ENCODE measurements at places on chromosomes 1 and 21. TPM values are rescaled to one million over a fixed set of nuclear protein-coding genes. Genes with fewer than 3 reads are reported as not detected.

The HSD11B1 gene
- total RNA-seq: 33.3 TPM

The CFAP74 gene
- not detected for total RNA-seq

DNA sequence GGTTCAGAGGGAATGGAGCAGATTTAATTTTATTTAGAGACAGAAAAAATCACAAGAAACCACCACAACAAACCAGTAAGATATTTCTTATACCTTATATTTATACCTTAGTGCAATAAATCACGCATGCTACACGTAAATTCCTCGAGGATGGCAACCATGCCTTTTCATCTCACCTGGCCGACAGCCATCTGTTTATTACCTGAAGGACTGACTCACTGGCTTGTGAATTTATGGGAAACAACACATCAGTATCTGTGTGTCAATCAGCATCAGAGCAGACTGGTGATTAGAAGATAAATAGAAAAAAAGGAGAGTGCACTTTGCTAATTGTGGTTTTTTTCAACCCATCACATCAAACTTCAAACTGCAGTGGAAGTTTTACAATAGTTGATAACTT is 58.4 kb downstream of the S1PR1 start:
- DNase-seq: no peak

GRCh38 chr1:244144053-244144452 is 93.0 kb downstream of the ZBTB18 start:
- DNase-seq: no peak

DNA sequence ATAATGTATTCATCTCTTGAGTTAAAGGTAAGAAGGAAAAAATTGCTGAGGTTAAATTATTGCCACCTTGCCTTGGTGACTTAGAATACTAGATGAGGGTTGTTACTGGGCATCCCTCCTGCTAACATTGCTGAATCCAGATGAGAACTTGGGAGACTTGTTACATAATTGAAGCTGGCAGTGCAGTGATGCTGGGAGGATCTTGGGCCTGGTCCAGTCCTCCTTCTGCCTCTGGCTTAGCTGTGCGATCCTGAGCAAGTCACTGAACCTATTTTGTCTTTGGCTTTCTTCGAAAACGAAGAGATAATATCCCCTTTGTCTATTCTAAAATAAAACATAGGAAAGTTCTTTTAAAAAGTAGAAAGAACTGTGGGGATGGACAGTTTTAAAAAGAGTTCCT is 244.9 kb upstream of the NRIP1 start:
- peak; percentile 77 for DNase-seq

GRCh38 chr1:231284441-231284840 is 43.4 kb downstream of the GNPAT start:
- DNase-seq: no peak

DNA sequence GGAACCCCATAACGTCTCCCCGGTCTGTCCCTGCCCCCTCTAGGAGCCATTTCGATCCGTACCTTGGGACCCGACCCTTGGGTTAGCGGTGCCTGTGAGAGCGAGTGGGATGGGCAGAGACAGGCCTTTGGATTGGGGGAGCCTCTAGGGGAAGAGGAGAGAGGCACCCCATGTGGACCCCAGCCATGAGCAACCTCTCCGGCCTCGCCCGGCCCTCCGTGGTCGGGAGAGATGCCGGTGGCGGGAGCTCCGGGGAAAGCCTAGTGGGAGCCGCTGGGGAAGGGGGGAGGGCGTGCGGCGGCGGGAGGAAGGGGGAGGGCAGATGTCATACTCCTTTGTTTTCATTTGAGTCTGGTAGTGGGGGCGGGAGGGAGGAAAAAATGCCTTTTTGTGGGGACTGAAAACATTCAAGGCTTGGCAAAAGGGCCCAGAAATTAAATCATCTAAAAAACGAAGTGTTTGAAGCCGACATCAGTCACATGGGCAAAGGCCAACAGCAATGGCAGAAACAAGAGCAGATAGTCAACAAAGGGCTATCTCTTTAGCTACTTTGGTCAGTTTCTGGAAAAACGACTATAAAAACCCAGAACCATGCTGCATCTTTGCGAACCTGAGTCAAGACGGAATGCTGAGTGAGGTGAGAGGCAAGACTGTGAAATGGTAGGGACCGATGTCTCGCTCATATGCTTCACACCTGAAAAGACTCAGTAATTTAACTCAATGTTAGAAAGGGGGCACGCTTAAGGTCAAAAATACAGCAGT is 758 bp downstream of the PTBP2 start:
- DNase-seq: peak; percentile 63

The DTL gene
- total RNA-seq: 47.7 TPM

Measured in fibroblast of the aortic adventitia (primary cell).